ENCODE measurements at places on chromosomes 3 and 15.

DNA sequence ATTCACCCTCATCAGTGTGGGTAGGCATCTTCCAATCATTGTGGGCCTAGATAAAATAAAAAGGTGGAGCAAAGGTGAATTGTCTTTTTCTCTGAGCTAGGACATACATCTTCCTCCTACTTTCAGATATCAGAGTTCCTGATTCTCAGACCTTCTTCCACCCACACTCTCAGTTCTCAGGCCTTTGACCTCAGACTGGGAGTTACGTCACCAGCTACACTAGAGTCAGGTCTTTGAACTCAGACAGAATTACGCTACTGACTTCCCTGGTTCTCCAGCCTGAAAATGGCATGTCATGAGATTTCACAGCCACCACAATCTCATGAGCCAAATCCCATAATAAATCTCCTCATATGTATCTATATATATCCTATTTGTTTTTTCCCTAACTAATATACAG, 39.0 kb downstream of the STRIT1 start:
- no peak for DNase-seq

DNA sequence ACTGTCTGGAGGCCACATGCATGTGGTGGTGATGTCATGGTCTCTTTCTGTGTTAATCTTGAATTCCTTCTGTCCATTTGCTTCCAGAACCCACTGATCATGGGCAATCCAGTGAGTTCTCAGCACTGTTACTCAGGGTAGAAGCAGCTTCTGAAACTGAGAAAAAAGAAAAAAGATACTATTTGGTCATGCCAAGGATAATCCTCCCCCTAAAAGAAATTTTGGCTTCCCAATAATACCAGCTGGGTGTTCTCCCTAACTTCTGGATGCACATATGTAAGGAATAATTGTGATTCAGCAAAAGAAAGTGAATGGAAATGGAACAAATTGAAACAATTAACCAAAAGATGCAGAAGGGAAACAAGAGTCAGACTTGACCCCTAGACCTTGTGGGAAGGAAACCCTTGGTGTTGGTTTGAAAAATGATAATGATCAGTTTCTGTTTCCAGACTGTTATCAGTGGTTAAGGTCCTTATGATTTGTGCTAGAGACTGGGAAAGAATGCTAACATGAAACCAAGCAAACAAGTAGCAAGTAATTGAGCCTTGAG, 92.3 kb downstream of the RBMS3 start:
- DNase-seq = no peak

GRCh38 chr3:177589911-177590381, 392.7 kb upstream of the TBL1XR1 start:
- no peak for DNase-seq

- DNase-seq = no peak
These were observed 361.6 kb downstream of the RBMS3 start for GRCh38 chr3:29642393-29643033.

- no peak for DNase-seq
These were observed 4.9 kb upstream of the IQCF1 start for GRCh38 chr3:51908026-51908425.

DNA sequence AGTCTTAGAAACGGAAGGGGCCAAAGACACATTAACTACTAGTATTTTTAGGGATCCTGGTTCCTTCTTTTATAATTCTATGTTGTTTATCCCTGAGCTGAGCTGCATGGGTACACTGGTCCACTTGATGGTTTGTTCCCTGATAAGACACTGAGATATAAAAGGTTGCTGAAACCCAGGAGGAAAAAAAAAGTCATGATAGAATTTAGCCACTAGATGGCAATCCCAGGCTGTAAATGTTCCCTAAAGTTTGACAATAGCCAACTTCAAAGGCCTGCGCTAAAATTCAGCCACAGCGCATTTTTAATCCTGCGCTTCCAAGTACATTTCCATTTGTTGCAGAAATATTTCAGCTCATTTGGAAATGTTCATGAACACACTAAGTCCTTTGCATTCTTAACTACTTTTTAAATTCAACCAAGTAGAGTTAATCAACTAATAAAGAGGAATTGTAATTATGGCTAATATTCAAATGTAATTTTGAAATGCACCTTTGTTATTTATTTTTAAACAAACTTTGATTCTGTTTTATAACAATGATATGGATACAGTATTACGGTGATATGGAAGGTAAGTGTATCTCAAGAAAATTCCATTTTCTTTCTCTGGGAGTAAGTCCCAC, 249.3 kb upstream of the FEZF2 start:
- peak; percentile 10 for DNase-seq

DNA sequence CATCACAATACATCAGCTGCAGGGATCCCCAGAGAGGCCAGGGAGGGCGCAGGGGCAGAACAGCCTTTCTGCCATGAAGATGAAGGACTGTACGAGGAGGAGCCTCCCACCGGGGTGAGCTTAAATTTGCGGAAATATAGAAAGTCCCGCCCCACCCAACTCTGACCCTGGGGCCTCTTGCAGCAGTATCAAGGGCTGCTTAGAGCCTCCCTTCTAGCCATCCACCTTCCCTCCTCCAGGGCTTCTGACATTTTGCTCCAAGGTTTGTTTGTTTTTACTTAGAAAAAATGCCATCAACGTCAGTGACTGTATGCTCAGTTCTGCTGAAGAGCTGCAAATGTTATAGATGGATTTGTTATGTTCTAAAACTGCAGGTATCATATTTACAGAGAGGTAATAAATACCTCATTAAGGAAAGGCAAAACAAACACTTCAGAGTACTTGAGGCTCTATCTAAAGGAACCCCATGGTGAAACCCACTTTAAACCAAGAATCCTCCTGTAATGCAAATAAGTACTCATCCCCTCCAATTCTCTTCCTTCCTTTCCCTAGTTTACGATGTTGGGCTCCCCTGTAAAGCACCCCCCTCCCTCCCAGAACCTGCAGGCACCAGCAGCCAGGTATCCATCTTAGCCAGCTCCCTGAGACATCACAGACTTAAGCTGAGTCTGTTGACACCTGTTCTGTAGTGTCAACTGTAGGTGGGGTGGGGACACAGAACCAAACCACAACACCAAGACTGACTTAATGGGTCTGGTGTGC, 30.5 kb downstream of the RFTN1 start:
- peak; percentile 44 for DNase-seq

DNA sequence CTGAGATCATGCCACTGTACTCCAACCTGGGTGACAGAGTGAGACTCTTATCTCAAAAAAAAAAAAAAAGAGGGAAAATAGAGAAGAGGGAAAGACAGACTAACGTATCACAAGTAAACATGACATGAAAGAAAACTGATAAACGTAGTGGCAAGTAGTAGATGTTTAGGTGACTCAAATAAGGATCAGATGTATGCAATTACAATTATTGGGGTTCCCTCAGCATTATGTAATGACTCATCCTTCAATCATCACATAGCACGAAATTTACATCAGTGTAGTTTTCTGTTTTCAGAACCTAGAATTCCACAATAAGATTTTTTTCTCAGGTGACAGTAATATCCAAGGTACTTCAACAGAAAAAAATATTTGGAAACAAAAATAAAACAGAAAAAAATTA, 46.6 kb downstream of the DPP8 start:
- no peak for DNase-seq

GRCh38 chr15:40313531-40314398, 6.0 kb upstream of the PLCB2 start:
- peak; percentile 67 for DNase-seq

DNA sequence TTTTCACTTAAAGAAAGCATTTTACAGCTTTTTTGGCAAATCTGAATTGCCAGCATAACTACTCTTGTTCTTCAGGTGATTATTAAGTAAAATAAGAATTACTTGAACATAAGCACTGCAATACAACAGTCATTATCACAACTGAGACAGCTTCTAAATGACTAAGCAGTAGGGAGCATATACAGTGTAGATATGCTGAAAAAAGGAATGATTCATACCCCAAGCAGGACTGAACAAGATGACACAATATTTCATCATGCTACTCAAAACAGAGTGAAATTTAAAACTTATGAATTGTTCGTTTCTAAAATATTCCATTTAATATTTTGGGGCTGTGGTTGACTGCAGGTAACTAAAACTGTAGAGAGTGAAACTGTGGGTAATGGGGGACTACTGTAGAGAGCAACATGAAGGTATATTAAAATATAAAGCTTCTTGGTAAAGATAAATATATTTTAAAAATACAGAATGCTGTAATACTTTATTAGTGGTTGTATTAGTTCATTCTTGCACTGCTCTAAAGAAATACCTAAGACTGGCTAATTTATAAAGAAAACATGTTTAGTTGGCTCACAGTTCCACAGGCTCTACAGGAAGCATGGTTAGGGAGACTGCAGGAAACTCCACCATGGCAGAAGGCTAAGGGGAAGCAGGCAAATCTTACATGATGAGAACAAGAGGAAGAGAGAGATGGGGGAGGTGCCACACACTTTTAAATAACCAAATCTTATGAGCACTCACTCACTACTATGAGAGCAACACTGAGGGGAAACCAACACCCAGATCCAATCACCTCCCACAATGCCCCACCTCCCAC, 84.8 kb downstream of the DCLK3 start:
- no peak for DNase-seq

GRCh38 chr15:98232761-98233160, 272.3 kb downstream of the ARRDC4 start:
- no peak for DNase-seq

GRCh38 chr15:60518511-60518910, 39.6 kb upstream of the ICE2 start:
- no peak for DNase-seq

- DNase-seq = peak; percentile 19
These were observed 545 bp upstream of the RFX7 start for GRCh38 chr15:56244038-56244810.

GRCh38 chr3:53675022-53675697, 171.1 kb downstream of the CHDH start:
- DNase-seq = no peak

DNA sequence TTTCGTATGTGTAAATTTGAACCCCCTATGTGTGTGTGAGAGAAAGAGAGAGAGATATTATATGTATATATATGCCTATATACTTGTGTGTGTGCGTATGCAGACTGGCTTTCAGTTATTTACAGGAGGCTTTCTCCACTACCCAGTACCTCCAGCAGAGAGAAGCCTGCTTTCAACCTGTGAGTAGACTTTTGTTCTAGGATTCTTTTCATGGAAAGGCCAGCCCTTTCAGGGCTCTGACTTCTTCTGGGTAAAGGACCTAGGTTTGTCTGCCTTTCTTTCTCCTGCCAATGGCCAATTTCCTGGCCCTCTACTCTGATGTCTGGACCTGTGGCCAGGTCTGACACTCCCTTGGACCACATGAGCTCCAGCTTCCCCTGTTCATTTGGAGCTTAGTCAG, 23.8 kb downstream of the LRRC28 start:
- no peak for DNase-seq

- no peak for DNase-seq
These were observed 236.6 kb upstream of the TLE3 start for GRCh38 chr15:70334286-70334685.

- DNase-seq = no peak
These were observed 1.6 kb upstream of the KLF13 start for GRCh38 chr15:31324806-31325594.

DNA sequence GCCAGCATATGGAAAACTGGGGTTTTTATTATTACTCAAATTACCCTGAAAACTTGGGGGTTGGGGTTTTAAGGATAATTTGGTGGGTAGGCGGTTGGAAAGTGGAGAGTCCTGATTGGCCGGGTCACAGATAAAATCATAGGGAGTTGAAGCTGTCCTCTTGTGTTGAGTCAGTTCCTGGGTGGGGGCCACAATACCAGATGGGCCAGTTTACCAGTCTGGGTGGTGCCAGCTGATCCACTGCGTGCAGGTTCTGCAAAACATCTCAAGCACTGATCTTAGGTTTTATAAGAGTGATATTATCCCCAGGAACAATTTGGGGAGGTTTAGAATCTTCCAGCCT, 4.9 kb upstream of the ZNF662 start:
- no peak for DNase-seq

DNA sequence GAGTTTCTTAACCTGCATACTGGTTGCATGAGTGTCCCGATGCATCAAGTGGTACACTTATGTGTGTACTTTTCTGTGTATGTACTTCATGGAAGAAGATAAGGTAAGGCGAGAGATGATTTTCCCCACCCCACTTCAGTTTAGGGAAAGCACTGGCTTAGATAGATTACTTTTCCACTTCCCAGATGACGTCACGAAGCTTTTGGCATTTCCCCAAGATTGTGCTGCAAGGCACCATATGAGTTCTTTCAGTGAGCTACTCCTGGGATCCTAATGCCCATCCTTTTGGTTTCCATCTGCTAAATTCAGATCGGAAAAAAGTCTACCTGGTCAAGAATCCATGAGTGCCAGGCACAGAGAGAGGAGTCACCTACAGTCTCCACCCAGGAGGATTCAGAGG, 4.5 kb downstream of the IL17RB start:
- no peak for DNase-seq

DNA sequence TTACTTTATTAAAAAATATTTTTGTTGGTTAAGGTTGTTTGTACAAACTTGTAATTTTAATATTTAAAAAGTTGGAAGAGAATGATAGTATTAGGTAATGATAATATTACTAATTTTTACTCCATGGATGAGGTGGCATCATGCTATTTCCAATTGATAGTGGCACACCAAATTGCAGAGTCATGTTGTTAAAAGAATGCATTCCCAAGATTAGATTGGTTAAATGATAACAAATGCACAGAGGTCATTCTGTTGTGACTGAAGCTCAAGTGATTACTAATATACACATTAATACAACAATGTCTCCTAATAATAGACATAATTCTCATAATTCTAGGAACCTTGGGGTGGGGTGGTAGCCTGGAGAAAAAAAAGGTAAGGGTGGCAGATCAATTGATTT, 73.2 kb upstream of the ZBED2 start:
- DNase-seq = no peak

GRCh38 chr3:133674290-133674919, 12.7 kb upstream of the TOPBP1 start:
- no peak for DNase-seq

DNA sequence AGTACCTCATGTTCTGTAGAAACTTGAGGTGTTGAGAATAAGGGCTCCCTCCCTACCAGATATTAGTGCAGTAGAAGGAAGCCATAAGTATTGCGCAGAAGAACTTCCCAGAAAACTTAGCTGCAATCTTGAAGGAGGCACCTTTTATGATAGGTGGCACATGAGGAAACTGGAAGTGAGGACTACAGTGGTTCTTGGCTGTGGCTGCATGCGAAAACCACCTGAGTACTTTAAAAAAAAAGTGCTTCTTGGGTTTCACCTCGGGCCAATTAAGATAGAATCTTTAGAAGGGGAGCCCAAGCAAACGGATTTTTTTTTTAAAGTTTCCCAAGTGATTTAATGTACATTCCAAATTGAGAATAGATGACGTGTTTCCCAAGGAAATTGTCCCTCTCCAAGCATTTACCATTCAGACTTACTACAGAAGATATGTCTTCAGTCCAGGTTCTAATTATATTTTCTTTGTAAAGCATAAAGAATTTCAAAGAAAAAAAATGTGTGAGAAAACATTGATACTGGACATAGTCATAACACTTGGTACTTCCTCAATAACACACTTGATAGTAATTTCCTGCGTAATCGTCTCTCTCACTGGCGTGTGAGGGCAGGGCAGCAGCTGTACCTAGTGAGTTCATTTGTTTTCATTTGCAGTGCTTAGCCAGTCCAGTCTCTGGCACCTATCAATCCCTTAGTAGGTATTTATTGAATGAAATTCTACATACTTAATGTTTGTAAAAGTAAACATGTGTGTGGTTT, 12.3 kb upstream of the NR1I2 start:
- DNase-seq = no peak

GRCh38 chr3:121793078-121793477, 41.8 kb downstream of the IQCB1 start:
- no peak for DNase-seq

GRCh38 chr15:63308947-63309346, 31.5 kb downstream of the APH1B start:
- DNase-seq = no peak

- DNase-seq = peak; percentile 83
These were observed 24.1 kb upstream of the SACM1L start for GRCh38 chr3:45665101-45665572.

Data from CD4-positive, alpha-beta T cell treated with Interleukin-4 for 4 hours (primary cell).